ENCODE measurements at places on chromosomes 4 and X.
A peak's percentile ranks its signal among the peaks of the same experiment; 100 is the strongest.

- H3K27ac ChIP-seq: peak within 1 kb of the TSS; percentile 72
- no peaks in the 10 kb centered on the region for H3K36me3 ChIP-seq
- peak; percentile 74 for DNase-seq
These were observed at the start of gene FGFBP2 for GRCh38 chr4:15963001-15963451. Gene FGFBP2, minus strand, starts transcription at chr4:15963175. Its CDS starts 46 bp downstream, at chr4:15963129.

- DNase-seq: no peak
- H3K4me1 ChIP-seq: no peaks in the 10 kb centered on the region
- no peaks in the 10 kb centered on the region for H3K36me3 ChIP-seq
- H3K27me3 ChIP-seq: no peaks in the 10 kb centered on the region
- no peak overlapping the region for H3K27ac ChIP-seq
- H3K4me3 ChIP-seq: no peak overlapping the region
These were observed 93.3 kb downstream of the FANCB start for GRCh38 chrX:14779580-14779979.

DNA sequence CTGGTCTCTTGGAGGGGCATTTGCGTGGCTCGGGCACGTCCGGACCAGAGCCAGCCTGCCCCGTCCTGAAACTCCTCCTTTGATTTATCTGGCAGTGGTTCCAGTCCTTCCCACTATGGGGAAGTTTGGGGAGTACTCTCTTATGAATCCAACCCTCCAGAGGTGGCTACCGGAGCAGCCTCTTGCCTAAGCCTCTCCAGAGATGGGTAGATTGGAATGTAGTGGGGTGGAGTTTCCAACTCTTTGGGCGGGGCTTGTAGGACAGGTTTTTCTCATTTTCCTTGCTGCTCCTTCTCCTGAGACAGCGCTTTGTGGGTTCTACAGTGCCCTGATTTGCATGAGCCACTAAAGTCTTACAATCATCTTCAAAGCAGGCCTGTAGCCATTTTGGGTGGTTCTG is 60.1 kb upstream of the XAGE1B start:
- H3K27me3 ChIP-seq: no peaks in the 10 kb centered on the region
- peaks cover 2% of the 10 kb centered on the region for H3K4me1 ChIP-seq
- DNase-seq: no peak
- H3K4me3 ChIP-seq: no peak overlapping the region
- no peak overlapping the region for H3K27ac ChIP-seq
- H3K36me3 ChIP-seq: no peaks in the 10 kb centered on the region

GRCh38 chr4:134518574-134519217 is 317.1 kb upstream of the PABPC4L start:
- no peak for DNase-seq
- H3K4me3 ChIP-seq: no peak overlapping the region
- no peak overlapping the region for H3K27ac ChIP-seq
- H3K4me1 ChIP-seq: no peaks in the 10 kb centered on the region
- H3K36me3 ChIP-seq: no peaks in the 10 kb centered on the region
- H3K27me3 ChIP-seq: no peaks in the 10 kb centered on the region

DNA sequence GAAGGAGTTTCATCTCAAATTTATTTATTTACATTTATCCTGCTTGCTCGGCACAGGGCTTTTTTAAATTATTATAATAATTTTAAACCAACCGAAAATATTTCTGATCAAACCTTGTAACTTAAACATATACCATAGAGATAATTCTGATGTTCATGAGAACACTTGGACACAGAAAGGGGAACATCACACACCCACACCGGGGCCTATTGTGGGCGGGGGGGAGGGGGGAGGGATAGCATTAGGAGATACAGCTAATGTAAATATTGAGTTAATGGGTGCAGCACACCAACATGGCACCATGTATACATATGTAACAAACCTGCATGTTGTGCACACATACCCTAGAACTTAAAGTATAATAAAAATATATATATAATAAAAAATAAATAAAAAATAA is 2.9 kb downstream of the ANXA5 start:
- H3K27me3 ChIP-seq: peaks cover 12% of the 10 kb centered on the region
- peaks cover 32% of the 10 kb centered on the region for H3K36me3 ChIP-seq
- H3K4me3 ChIP-seq: no peak overlapping the region

- no peak overlapping the region for H3K27ac ChIP-seq
- no peaks in the 10 kb centered on the region for H3K27me3 ChIP-seq
- DNase-seq: no peak
- H3K4me3 ChIP-seq: no peak overlapping the region
- no peaks in the 10 kb centered on the region for H3K36me3 ChIP-seq
These were observed 17.5 kb downstream of the CFAP99 start for GRCh38 chr4:2436301-2436700.

- no peak for DNase-seq
- H3K27me3 ChIP-seq: no peaks in the 10 kb centered on the region
- peaks cover 12% of the 10 kb centered on the region for H3K4me1 ChIP-seq
- H3K27ac ChIP-seq: peak overlapping the region; percentile 54
- H3K4me3 ChIP-seq: peak overlapping the region; percentile 16
These were observed 1.9 kb upstream of the SEPTIN6 start for GRCh38 chrX:119694601-119695534.

DNA sequence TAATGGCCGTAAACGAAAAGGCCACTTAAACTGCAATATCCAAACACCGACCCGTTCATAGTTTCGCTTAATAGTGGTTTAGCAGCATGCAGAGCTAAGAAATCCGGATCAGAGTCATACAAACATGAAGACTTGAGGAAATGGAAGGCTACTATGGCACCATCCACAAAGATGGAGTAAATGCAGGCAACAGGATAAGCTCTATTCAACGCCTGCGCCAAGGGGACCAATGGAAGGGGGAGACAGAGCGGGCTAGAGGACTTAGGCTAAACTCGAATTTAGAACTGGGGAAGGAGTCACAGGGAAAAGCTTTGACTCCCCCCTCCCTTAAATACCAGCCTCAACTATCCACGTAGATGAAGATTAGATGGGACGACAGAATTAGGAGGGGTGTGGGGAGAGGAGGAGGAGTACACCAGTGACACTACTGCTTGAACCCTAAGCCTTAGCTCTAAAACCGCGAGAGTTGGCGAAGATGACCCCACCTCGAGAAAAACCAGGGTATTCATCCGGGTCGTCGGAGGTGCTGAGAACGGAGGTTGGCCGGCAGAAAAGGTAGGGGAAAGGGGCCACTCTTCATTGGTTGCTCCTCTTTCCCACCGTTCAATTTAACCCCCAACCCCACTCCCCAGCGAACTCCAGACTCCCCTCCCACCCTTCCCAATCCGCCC is 3.5 kb downstream of the HUWE1 start:
- peaks cover 36% of the 10 kb centered on the region for H3K4me1 ChIP-seq
- H3K4me3 ChIP-seq: peak overlapping the region; percentile 78
- H3K27me3 ChIP-seq: no peaks in the 10 kb centered on the region
- H3K27ac ChIP-seq: peak overlapping the region; percentile 97
- DNase-seq: peak; percentile 55

GRCh38 chrX:73262991-73263390 is 48.3 kb upstream of the NAP1L2 start:
- H3K36me3 ChIP-seq: no peaks in the 10 kb centered on the region
- no peak overlapping the region for H3K4me3 ChIP-seq
- no peaks in the 10 kb centered on the region for H3K27me3 ChIP-seq
- DNase-seq: no peak
- H3K4me1 ChIP-seq: no peaks in the 10 kb centered on the region

- no peaks in the 10 kb centered on the region for H3K27me3 ChIP-seq
- DNase-seq: no peak
- H3K4me3 ChIP-seq: no peak overlapping the region
- H3K4me1 ChIP-seq: no peaks in the 10 kb centered on the region
These were observed 23.1 kb downstream of the COL4A6 start for GRCh38 chrX:108415146-108415545.

DNA sequence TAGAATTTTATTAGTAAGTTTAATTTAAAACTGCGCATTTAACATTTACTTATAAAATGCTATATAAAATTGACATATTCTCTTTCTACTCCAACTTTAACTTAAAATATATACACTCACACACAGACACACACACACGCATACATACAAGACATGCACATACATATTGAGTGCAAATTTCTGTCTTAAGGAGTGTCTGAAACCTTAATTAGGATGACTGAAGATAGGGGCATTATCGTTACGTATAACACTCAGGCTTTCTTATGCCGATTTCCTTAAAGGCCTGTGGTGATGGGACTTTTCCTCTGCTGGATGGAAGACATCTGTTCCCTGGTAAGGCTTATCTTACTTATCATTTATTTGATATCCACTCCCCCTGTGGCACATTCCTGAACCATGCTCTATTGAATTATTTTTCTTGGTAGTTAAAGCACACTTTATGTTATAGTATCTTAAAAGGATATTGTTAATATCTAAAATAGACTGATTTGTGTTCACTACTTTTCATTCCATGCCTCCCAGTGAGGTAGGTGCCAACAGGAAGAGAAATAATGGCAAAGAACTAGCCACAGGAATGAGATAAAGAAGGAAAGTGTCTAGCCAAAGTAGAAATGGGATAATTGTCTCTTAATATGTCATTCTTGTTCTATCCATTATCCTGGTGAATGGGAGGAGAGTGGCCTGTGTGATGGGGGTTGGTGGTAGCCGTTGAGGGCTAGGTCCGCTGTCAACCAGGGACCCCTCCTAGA is 92.9 kb upstream of the GPRIN3 start:
- H3K27me3 ChIP-seq: no peaks in the 10 kb centered on the region
- DNase-seq: no peak
- no peak overlapping the region for H3K27ac ChIP-seq
- no peak overlapping the region for H3K4me3 ChIP-seq
- no peaks in the 10 kb centered on the region for H3K4me1 ChIP-seq

DNA sequence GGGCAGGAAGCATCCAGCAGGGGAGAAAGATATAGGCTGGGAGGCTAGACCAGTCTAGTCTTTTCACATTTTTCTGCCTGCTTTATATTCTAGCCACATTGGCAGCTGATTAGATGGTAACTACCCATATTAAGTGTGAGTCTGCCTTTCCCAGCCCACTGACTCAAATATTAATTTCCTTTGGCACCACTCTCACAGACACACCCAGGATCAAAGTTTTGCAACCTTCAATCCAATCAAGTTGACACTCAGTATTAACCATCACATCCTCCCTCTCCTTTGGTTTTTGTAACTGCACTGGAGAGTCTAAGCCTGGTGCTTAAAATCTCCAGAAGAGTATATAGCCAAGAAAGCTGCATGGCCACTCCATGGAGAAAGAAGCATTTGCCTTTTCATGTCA is 560.4 kb downstream of the GRXCR1 start:
- no peaks in the 10 kb centered on the region for H3K36me3 ChIP-seq
- peak; percentile 10 for DNase-seq
- no peaks in the 10 kb centered on the region for H3K27me3 ChIP-seq

GRCh38 chr4:69775321-69775867 is 15.0 kb upstream of the SULT1B1 start:
- no peaks in the 10 kb centered on the region for H3K27me3 ChIP-seq
- H3K4me1 ChIP-seq: no peaks in the 10 kb centered on the region
- DNase-seq: no peak

GRCh38 chr4:2954358-2955185 is 8.6 kb downstream of the NOP14 start:
- H3K36me3 ChIP-seq: peaks cover 72% of the 10 kb centered on the region
- H3K4me1 ChIP-seq: peaks cover 46% of the 10 kb centered on the region
- H3K27ac ChIP-seq: peak overlapping the region; percentile 88

DNA sequence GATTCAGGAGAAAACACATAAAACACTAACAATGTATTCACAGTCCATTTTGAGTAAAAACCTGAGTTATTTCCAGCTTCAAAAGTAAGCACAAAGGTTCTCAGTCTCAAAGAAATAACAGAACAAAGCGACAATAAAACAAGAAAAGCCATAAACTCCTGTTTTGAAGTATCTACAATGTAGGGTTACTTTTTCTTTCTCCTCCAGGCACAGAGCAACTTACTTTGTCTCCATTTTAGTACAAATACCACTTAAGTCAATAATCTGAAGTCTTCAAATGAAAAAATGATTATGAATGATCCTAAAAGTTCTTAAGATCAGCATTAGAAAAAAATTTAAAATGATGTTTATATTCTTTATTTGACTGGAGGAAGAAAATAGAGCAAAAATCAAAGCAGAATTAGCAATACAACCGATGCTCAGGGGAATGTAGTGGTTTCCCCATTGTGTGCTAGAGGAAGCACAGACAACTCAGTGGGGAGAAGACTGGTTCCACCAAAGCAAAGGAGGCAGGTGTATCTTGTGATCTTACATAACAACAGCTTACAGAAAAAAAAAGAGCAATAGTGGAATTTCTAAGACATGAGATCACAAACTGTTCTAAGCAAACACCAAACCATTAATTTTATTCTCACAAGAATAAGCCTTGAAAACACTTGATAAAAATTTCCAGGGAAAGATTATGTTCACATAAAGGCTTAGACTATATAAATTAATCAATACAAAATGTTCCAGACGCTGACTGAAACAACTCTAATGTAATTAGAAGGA is 35.1 kb downstream of the EPHA5 start:
- H3K27me3 ChIP-seq: no peaks in the 10 kb centered on the region
- H3K4me3 ChIP-seq: no peak overlapping the region
- H3K27ac ChIP-seq: no peak overlapping the region
- no peaks in the 10 kb centered on the region for H3K36me3 ChIP-seq
- no peaks in the 10 kb centered on the region for H3K4me1 ChIP-seq

DNA sequence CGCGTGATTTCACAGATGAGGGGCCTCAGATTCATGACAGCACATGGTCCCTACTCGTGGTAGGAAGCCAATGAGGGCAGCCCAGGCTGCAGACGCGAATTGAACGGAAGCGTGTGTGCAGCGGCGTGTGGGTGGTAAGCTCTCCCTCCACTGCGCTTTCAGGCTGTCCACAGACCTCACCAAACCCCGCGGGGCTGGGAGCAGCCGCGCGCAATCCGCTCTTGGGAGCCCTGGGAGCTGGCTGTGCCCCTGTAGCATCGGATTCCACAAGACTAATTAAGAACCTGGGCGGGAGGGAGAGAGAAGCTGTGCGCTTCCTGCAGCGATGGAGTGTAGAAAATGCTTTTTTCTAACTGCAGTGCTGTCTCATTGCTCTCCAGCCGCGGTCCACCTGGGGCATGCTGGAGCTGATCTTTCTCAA is 134.9 kb downstream of the STOX2 start:
- H3K27me3 ChIP-seq: peaks cover 54% of the 10 kb centered on the region
- peaks cover 9% of the 10 kb centered on the region for H3K4me1 ChIP-seq
- H3K27ac ChIP-seq: no peak overlapping the region

DNA sequence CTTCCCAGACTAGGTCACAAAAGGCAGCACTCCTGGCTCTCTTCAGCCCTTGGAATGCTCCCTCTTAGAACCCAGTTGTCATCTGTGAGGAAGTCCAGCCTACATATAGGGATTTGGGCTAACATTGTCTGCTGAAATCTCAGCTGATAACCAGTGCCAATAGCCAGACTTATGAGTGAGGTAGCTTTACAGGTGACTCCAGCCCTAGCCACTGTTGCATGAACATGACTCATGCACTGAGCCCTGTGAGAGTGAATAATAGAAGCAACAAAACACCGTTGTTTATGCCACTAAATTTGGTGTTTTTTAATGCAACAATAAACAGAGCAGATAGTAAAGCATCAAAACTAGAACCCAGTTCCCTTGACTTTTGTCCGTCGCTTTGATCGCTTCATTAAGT is 433.2 kb downstream of the STIM2 start:
- no peaks in the 10 kb centered on the region for H3K27me3 ChIP-seq
- H3K36me3 ChIP-seq: no peaks in the 10 kb centered on the region
- no peak overlapping the region for H3K27ac ChIP-seq
- H3K4me3 ChIP-seq: no peak overlapping the region

GRCh38 chr4:40990236-40990898 is 224.0 kb downstream of the APBB2 start:
- H3K27me3 ChIP-seq: peaks cover 5% of the 10 kb centered on the region
- H3K4me3 ChIP-seq: no peak overlapping the region
- H3K4me1 ChIP-seq: no peaks in the 10 kb centered on the region
- H3K36me3 ChIP-seq: no peaks in the 10 kb centered on the region

Data from activated CD4-positive, alpha-beta T cell treated with anti-CD3 and anti-CD28 coated beads, Interleukin-2, amount 10 ng/mL, durations not matched to agents 7 days and 5 days (primary cell).